Epithelial cell of esophagus (primary cell): ENCODE measurements at places on chromosomes 1 and 21.

- peak; percentile 75 for DNase-seq
Observed at GRCh38 chr1:211356723-211357407, 30.2 kb downstream of the TRAF5 start.

GRCh38 chr1:97499667-97500066 is 421.2 kb downstream of the DPYD start:
- no peak for DNase-seq

DNA sequence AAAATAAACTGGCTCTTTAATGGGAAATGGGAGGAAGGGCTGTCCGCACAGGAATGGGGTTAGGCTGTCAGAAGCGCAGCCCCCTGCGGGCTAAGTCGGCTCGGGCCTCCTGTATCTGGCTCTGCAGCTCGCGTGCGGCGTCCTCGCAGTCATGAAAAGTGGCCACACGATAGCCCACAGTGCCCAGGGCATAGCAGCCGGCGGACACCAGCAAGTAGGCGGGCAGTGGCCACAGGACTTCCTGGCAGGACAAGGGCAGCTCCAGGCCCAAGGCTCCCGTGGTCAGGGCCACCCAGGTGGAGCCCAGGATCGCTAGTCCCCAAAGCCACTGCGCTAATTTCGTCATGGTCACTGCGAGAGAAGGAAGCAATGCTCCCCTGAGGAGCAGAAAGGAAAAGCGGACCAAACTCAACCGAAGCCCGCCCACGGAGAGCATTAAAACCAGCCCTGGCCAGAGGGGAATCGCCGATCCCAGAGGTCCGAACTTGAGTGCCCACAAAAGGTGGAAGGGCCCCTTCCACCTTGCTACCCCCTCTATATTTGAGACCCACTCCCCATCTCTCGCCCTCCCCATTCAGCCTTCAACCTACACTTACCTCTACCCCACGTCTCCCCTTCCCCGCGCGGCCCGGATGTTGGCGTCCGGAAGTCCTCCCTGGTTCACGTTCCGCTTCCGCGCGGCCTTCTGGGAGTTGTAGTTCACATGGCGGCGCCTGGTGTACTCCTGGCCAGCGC is at the start of gene DPM3:
Gene DPM3 (minus strand): TSS at position 637 of the 735 bp plus-strand sequence. CDS start 291 bp downstream, at position 346.
- peak; percentile 86 for DNase-seq

- peak; percentile 66 for DNase-seq
Observed at GRCh38 chr1:231584117-231584516, 42.5 kb upstream of the DISC1 start.

DNA sequence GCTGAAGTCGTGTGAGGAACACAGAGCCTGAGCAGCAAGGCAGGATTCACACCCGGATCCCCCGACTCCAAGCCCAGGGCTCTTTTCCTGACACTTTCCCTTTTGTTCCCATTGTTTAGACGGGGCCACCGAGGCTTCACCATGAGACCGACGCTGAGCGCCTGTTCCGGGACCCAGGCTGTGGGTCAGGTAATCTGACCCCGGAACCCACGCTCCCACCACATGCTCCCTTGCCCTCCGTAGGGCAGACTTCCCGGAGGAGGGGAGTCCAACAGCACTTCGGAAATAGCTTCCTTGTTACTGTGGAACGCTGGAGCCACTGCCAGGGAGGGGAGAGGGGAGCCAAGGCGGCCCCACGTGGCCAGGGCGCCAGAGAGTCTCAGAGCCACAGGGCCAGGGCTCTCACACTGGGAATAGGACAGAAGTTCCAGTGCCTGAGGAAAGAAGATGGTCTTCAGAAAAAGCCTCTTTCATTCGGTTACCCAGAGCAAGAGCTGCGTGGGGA is 18.4 kb downstream of the RUNX3 start:
- no peak for DNase-seq

DNA sequence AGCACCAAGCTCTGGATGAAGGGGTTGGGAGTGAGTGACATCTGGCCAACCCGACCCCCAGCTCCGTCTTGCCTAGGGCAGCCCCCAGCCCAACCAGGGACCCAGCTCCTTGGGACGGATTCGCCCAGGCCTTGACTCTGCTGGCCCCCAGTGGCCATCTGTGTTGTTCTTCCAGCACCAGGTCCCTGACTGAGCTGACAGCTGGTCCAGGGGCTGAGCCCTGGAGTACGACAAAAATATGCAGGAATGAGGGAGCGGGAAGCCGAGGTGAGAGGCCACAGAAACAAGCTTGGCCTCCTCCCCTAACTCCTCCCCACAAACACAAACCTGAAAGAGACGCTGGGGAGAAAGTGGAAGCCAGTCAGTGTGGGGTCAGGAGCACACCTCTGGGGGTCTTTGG is 55.0 kb upstream of the PAX7 start:
- peak; percentile 41 for DNase-seq

- peak; percentile 10 for DNase-seq
Observed at GRCh38 chr1:216815260-216816131, 92.3 kb upstream of the ESRRG start.

GRCh38 chr1:67495327-67495726 is 65.1 kb upstream of the SERBP1 start:
- no peak for DNase-seq
